Stimulated activated CD8-positive, alpha-beta memory T cell treated with anti-CD3 and anti-CD28 coated beads, Interleukin-4, amount 100 ng/mL, for 4 hours (primary cell): ENCODE measurements at places on chromosomes 2 and 18.

DNA sequence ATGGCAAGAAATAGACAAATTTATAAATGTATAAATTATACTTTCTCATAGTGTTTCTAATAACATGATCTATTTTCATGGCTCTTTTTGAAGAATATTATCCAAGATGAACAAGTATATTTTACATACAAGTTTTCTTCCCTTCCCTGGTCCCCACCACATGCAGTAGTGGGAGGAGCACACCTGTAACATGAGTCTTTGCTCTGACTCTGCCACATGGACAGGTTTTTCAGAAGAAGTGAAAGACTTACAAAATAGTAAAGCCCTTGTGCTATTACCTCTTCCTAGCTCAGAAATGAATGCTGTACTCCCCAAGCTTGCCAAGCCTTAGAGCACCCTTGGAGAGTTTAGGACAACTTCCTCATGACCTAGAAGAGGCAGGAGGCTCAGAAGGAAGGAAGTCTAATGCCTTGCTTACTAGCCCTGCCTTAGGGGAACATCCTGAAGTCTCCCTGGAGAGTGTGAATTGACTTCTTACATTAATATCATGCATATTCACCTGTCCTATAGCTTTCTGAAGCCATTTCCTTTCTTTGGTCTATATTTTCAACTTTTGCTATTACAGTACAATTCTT lies 18.4 kb downstream of the MXD1 start:
- DNase-seq, result no peak

GRCh38 chr2:12257476-12257875 lies 459.3 kb upstream of the TRIB2 start:
- no peak for DNase-seq

DNA sequence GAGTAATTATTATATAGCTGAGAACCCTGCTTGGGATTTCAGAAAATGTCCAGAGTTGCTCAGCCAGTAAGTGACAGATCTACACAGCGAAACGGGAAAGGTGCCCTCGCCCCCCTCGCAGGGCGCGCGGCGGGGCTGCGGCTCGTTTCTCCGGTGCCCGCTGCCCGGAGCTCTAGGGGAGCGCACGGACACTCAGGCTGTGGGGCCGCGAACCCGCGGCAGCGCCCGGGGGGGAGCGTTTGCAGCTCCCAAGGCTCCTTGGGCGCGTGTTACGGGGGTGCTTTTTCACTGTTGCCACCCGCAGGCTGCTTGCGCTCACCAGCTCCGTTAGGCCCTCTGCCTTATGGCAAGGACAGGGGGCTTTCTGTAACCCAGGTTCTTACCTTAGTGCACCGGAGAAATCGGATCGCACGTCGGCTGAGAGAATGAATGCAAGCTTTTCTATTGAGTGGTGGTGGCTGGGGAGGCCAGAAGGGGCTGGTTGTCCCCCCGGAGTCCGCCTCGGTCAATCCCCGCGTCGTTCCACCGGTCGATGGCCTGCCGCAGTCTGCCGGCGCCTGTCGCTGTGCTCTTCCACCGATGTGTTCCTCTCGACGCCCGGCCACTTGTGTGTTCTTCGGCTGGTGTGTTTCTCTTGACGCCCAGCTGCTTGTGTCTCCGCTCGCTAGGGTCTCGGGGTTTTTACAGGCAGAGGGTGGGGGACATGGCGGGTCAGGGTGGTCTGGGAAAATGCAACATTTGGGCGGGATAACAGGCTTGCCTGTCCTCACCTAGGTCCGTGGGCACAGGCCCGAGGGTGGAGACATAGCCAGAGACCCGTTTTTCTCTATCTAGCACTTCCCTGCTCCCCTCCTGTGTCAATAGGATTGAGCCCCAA lies 758.8 kb upstream of the DDX18 start:
- DNase-seq, result no peak

GRCh38 chr2:164896226-164896625 lies 54.6 kb upstream of the COBLL1 start:
- DNase-seq, result no peak

DNA sequence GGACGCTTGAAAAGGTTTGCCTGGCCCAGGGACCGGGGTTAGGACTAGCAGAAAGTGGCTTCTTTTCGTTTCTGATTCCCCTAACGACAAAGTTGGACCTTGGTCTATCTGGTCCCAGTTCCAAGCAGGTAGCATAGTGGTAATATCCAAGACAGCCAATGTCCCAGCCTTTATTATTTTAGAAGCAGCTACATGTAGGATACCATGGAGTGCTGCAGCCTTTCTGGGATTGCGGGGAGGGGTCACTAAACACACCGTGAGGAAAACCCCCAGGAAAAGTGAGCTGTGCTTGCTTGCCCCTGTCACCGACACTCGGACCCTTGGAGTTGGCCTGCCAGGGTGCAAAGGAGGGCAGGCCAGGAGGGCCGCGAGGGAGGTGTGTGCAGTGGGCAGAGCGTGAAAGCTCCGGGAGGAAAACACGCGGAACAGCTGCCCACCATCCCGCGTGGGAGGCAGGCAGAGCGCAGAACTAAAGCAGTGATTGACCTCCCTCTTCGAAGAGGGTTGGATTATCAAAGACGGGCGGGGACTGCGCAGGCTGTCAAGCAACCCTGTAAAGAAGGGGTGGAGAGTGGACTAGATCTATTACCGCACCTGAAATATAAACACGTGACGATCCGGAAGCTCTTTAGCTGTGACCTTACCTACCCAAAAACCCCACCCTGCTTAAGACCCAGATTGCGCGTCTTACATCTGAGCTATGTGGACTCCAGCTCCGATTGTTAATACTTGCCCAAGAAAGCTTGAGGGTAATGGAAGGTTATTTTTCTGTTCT lies 624 bp upstream of the MAP4K3 start:
- peak; percentile 4 for DNase-seq

- DNase-seq, result no peak
These were observed 139.5 kb upstream of the LRATD1 start for GRCh38 chr2:14492920-14493503.

DNA sequence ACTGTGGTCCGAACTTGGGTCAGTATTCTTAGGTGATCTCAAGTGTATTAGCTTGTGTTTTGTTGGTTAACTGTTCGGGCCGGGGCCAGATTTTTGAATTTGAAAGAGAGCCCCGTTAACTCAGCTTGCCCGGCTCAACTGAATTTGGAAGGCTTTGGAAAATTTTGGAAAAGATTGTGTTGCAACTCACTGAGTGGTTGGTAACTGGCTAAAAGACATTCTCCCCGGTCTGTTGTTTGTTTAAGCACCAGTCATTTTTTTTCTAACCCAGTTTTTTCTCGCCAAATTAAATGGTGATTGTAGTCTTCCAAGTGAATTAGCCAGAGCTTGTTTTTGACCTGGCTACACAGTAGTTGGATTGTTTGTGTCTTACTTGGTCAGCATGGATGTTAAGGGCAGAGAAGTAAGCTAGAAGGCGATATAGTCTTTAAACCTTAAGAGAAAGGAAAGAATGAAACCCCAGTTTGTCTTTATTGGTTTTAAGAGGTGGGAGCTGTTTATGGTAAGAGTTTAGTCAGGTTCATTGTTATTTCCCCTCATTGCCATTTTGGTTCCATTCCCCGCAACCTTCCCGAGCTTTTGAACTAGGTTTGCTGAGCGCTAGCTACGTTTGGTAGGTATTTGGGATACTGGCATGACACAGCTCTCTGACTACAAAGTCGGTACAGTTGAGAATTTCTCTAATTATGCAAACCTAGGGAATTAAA lies 2.4 kb downstream of the MAP4K4 start:
- DNase-seq, result no peak

DNA sequence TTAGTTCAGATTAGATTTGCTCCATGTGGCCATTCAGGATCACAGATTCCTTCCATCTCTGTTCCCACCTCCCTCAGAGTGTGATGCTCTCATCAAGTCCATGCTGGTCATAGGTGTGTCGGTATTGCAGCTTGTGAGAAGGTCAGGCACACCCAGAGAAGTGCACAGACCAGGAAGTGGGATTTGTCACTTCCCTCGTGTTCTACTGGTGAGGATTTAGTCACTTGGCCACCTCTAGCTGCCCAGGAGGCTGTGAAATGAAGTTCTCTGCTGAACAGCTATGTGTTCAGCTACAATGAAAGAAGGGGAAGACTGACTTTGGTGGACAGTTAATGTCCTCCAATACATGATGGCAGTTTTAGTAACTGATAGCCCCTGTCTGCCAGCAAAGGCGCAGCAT lies 3.5 kb upstream of the LANCL1 start:
- DNase-seq, result no peak

DNA sequence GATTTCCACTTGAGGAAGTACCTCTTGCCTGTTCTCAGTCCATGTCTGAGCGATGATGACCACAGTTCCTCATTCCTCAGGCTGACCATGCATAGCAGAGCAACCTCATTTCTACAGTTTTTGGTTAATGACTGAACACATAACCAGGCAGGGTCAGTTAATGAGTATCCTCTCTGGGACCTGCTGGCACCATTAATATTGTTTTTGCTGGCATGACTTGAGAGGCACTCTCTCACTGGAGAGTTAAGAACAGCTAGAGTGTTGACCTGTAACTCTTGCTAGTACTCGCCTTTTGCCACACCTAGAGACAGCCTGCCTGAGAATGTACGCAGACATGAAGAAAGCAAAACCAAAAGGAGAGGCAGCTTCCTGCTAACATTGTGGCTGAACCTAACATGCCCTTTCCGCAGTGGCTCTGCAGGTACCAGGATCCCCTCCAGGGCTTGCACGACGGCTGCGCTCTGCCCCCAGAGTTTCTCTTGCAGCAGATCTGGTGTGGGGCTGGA lies 23.9 kb downstream of the PECR start:
- DNase-seq, result no peak

- no peak for DNase-seq
These were observed 207.8 kb downstream of the ATAD2B start for GRCh38 chr2:23718931-23719700.

GRCh38 chr2:3469486-3469885 lies 49.8 kb downstream of the ADI1 start:
- no peak for DNase-seq

DNA sequence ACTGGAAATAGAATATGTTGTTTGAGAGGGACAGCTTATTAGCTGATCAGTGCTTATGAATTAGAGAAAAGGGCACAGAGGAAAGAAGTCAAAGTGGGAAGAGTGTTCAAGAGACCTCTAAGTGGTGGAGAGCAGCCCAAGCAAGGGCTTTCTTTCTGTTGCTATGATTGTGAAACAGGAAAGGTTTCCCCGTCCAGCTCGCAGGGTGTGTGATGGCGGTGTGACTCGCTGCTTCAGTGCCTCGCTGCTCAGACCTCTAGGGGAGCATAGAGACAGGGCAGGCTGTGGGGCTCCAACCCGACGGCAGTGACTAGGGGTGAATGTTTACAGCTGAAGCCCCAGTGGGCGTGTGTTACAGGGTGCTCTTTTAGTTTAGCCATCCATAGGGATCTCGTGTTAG lies 166.5 kb upstream of the COPS8 start:
- no peak for DNase-seq
